CD4-positive, alpha-beta T cell treated with Interleukin-21 for 1 hour (primary cell): ENCODE measurements at places on chromosomes 12 and 14.

- DNase-seq: no peak
These were observed 39.0 kb downstream of the YAF2 start for GRCh38 chr12:42199007-42199406.

DNA sequence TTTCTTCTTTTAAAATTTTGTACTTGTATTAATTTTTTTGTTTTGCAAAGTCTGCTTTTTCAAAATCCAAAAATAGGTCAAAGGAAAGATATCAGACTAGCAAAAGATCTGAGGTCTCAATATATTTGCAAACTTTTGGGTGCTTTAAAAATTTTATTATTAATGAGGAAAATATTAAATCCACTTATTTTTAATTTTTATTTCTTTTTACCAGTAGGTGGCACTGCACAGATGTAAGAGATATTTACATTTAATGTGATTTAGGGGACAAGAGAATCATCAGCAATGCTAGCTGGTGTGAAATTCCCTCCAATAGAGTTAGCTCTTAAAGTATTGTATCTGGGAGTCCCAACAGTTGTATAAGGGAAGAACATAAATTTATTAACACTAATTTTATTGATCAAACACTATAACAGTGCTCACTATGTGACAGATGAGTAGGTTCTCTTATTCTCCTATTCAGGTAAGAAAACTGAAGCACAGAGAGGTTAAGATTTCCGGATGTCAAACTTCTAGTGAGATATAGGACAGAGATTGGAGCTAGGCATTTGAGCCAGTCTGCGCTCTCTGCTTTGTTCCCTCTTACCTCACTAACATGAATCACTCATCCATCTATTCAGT, 30.5 kb downstream of the ALX1 start:
- no peak for DNase-seq

DNA sequence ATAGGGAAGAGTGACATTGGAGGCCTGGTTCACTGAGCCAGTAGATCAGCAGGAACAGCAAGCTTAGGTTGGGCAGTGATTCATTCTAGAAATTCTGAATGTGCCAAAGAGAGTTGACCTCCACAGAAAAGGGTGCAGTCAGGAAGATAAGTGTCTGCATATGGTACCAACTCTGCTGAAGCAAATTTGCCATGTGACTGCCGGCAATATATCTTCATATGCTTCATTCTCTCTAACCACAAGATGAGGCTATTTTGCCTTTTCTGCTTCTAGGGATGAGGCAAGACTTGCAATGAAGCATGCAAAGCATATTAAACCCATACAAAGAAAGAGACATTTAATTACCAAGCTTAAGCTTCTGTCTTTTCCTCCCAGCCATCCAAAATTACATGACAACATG, 13.6 kb downstream of the CCDC198 start:
- no peak for DNase-seq

- DNase-seq: no peak
These were observed 114.2 kb downstream of the C12orf75 start for GRCh38 chr12:105444653-105445102.

DNA sequence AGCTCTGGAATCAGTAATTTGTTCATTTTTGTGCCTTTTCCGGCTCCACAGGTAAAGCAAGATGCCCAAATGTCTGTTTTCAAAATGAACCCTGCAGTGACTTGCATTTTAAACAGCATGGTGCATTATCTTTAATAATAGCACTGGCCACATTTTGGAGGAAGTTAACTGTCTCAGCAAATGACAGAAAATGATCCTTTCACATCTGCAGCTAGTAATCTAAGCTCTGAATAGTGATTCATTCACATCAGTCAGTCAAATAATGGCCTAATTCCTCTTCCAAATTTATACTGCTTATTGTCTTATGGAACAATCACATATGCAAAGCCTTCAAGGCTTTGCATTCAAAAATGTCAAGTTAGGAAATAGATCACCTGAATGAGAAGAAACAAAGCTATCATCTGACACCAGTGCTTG, 75.6 kb downstream of the PPM1H start:
- DNase-seq: no peak

DNA sequence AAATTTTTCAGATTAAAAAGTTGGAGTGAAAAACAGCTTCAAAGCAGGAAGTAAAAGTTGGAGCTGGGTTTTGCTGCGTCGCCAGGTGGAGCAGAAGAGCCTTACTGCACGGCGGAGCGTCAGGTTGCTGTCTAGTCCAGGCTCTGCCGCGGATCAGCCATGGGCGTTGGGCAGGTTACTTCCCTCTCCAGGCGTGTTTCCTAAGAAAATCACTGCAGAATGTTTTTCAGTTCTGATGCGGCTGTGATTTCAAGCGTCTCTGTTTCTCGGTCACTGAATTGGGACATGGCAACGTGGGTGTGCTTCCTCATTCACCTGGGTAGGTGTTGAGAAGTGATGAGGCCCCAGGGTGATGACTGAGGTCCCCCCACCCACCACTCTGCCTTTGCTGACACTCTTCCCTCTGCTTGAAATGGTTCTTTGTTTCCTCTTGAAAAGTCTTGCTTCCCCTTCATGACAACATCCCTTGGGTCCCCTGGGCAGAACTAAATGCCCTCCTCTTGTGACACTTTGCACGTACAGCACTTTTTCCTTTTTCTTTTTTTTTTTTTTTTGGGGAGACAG, 7.6 kb downstream of the EVL start:
- peak; percentile 69 for DNase-seq

DNA sequence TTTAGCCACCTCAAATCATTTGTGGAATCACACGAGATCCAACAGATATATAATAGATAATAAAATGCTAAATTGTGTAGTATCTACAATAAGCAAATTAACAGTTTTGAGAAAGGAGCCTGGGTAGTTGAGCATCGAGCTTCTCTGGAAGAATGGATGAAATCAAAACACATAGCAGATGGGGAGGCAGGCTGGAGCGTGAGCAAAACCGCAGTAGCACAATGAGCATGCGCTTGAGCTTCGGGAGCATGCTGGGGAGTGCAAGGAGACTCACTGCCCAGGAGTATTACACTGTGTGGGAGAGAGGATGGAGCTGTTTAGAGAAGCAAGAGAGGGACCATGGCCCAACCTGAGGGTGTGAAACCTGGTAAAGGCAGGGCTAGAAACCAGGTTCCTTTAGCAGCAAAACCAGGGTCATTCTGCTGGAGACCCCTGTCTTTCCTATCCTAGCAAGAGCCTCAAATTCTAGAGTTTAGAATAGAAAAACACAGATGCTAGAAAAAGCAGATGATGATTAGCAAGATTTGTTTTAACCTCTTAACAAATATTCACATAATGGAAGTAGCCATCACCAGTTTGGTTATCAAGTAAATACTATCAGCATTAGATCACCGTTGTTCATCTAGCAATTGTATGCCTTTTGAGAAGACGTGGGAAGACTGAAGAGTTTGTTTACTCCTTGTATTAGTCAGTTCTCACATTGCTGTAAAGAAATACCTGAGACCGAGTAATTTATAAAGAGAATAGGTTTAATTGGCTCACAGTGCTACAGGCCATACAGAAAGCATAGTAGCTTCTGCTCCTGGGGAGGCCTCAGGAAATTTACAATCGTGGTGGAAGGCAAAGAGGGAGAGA, 484.8 kb downstream of the EGLN3 start:
- DNase-seq: no peak

GRCh38 chr12:1796515-1797010, 23.8 kb upstream of the LRTM2 start:
- peak; percentile 44 for DNase-seq

DNA sequence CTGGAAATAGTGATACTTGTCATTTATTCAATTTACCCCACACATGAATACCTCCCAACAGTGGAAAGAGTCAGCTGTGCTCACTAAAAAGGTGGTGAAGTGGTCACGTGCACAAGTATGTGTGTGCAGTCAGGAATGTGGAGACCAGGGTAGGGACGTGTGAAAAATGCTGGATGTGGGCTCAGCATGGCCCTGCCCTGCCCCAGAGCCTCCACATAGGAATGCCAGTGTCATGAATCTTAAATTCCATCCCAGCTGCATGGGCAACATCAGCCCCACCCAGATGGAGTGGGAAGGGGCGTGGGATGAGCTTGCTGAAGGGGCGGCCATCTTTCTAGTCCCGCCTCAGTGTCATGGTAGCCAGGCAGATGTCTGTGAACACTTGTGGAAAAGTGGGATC, 87.7 kb downstream of the C12orf75 start:
- DNase-seq: no peak

GRCh38 chr12:25637752-25638151, 84.7 kb upstream of the LMNTD1 start:
- no peak for DNase-seq

- DNase-seq: peak; percentile 25
These were observed 26.2 kb downstream of the ZCRB1 start for GRCh38 chr12:42299392-42300308.

GRCh38 chr14:62994096-62994495, 51.2 kb downstream of the KCNH5 start:
- no peak for DNase-seq

DNA sequence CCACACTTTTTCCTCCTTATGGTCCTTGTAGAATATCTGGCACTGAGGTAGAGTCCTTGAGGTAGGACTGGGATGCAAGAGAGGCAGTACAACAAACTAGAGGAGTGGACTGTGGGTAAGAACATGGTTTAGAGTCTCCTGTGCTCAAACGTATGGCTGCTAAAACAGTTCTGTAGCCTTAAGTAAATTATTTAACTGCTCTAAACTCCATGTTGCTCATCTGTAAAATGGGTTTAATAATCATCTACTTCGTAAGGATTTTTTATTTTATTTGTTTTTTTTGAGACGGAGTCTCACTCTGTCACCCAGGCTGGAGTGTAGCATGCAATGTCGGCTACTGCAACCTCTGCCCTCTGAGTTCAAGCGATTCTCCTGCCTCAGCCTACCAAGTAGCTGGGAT, 3.6 kb upstream of the COPZ1 start:
- DNase-seq: no peak

GRCh38 chr12:83121897-83122622, 435.4 kb downstream of the TMTC2 start:
- no peak for DNase-seq

- DNase-seq: no peak
These were observed 9.5 kb downstream of the KRT82 start for GRCh38 chr12:52396656-52397055.

GRCh38 chr12:43937947-43938346, 102.1 kb downstream of the TMEM117 start:
- no peak for DNase-seq

DNA sequence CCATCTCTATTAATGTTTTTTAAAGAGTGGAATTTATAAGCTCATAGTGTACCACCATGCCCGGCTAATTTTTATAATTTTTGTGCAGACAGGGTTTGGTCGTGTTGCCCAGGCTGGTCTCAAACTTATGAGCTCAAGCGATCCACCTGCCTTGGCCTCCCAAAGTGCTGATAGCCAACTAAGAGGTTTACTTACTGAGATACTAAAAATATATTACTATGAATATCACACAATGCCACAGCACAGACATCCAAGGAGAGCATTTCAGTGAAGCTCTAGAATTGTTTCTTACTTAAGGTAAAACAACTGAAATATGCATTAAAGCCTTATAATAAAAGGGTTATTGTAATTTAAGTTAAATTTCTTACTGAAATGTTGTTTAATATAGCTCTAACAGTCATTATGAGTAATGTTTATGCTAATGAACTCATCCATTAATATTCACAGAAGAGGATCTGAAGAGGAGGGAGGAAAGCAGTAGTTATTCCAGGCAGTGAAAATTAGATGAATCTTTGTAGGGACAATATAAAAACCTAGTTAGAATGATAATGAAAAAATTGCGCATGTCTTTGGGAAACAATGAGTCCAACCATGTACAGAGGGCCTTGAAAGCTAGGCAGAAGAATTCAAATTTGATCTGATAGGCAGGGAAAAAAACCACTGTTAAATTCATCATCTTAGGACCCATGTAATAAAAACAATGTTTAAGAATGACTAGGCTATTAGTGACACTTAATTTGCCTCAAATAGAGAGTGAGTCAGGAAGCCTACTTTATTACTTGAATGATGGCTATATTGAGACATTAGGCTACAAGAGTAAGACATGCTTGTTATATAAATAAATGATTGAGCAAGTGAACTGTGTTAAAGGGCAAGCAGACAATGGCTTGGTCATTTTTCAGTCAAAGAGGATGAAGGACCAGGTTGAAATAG, 99.2 kb downstream of the SLC41A2 start:
- DNase-seq: no peak

- no peak for DNase-seq
These were observed 10.7 kb downstream of the ERP29 start for GRCh38 chr12:112023759-112024396.

DNA sequence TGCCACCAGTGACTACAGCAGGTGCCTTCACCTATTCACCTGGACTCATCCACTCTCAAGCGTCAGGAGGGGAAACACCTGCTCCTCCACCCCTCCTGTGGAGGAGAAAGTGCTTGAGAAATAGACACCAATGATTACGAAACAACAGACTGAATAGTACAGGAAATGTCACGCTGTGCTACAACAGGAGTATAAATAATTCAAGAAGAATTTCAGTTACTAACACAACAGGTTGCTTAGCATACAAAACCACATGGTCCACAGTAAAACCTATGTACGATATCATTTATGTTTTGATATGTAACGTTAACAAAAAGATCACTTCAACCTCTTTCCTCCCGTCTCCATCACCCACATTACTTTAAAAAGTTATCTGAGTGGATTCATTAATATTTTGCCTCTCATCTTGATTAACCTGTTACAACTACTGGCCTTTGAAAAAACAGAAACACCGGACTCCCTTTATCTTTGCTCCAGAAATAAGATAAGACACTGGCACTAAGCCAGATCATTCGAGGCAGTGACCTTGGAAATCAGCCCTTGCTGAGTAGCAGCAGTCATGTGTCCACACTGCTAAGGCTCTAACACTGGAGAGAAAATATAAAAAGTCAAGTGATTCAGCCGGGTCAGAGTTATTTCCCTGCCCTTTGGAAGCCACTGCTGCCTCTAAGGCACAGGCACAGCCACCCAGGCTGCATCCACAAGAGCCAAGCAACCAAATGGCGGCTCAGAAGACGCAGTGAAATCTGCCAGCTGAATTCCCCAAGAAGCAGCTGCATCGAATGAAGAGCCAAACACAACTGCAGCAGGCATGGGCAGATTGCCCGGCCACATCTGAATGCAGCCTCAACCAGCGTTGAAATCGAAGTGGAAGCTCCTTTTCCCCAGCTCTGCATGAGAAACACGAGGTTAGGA, 40.9 kb downstream of the NT5DC3 start:
- no peak for DNase-seq

DNA sequence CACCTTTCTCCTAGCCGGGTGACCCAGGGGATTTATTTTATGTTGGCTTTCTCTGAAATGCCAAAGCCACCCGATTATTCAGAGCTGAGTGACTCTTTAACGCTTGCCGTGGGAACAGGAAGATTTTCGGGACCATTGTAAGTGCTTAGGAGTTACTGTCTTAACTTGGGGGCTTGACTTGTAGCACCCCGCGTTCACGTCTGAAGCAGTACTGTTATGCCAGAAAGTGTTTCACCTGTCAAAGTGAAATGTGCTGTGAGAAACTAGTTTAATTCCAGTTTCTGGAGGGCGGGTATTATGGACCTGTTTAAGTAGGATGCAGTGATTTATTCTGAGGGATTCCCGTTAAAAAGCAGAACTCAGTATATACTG, 218 bp downstream of the LYSET start:
- no peak for DNase-seq

DNA sequence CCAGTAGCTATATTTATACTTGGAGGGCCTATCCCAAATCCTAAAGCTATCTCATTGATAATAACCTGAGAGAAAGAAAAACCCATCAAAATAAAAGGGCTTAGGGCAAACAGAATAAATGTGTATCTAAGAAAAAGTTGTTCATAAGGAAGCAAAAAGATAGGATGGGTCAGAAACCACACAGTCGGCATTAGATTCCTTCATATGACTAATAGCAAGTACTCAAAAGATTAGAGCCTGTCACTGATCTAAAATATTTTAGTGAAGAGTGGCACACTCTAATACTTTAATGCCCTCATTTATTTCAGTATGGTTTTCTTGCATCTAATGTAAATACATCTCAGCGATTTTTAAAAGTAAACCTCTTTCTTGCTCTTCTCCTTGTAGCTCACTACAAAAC, 17.1 kb upstream of the NAV3 start:
- no peak for DNase-seq
